ENCODE measurements at places on chromosomes 4 and X.

DNA sequence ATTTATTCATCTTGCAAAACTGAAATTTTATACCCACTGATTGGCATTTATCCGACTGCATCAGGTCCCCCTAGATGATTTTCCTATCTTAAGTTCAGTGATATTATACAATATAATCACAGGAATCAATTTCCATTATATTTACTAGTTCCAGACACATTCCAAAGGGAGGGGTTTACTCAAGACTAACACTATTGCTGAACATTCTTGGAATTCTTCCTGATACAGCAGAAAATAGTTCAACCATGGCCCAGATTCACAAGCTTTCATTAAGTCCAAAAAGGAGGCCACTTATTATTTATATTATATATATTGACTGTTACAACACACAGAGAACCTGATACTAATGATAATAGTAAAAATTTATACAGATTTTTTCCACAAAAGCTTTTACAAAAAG, 2353.6 kb downstream of the PCDH7 start:
- peak; percentile 70 for DNase-seq

- no peak for DNase-seq
These were observed 7.0 kb downstream of the AFF2 start for GRCh38 chrX:148507418-148507817.

GRCh38 chrX:23785580-23785979, 2.6 kb downstream of the SAT1 start:
- DNase-seq, result no peak

- DNase-seq, result no peak
These were observed 935.6 kb downstream of the PDHA2 start for GRCh38 chr4:96775501-96775900.

GRCh38 chr4:48195374-48195773, 61.3 kb upstream of the TXK start:
- DNase-seq, result no peak

DNA sequence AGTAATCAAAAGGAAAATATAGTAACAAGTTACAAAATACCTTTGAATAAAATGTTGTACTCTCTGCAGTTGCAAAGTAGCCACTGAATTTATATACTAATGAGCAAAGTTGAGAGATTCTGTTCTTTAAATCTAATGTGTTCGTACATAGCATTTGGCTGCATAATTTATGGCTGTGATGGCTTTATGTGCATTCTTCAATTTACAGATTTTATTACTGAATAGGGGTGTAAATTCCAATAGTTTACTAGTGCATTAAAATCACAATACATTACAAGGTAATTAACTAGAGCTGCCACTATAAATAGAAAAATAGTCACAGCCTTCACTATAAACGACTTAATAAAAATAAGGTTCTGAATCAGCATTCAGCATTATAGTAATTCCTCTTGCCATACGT, 620.0 kb downstream of the ADGRL3 start:
- DNase-seq, result no peak

- no peak for DNase-seq
These were observed 253.5 kb upstream of the GATB start for GRCh38 chr4:152014280-152014679.

DNA sequence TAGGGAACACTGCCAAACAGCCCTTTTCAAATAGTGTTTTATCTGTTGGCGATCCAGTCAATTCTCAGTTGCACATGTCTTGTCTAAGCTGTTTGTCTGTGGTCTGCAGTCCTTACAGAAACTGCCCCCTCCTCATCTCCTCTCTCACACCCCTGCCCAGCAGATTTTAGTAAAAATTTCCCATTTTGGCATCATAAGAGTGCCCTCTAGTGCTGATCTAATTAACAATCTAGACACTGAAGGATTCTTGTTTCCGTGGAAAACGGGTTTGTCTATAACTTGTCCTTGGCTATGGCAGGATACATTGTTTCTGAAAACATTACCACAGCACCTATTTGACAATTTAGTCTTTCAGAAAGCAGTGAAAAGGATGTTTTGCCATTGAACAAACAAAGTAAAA, 227.2 kb upstream of the MBNL3 start:
- DNase-seq, result peak; percentile 19

DNA sequence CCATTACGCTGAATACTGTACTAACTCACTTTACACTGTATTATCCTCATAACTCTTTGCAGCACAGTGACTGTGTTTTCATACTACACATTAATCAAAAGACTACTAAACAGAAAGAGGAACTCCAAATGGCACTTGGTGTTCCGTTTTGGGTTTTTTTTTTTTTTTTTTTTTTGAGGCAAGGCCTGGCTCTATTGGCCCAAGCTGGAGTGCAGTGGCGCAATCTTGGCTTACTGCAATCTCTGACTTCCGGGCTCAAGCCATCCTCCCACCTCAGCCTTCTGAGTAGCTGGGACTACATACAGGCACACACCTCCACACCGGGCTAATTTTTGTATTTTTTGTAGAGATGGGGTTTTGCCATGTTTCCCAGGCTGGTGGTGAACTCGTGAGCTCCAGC, 10.7 kb downstream of the KLHL8 start:
- no peak for DNase-seq

- no peak for DNase-seq
These were observed 127.5 kb upstream of the TLR3 start for GRCh38 chr4:185941461-185941860.

- peak; percentile 62 for DNase-seq
These were observed 14.4 kb downstream of the BCOR start for GRCh38 chrX:40083120-40083978.

GRCh38 chr4:152676052-152676854, 3.5 kb downstream of the TMEM154 start:
- no peak for DNase-seq

DNA sequence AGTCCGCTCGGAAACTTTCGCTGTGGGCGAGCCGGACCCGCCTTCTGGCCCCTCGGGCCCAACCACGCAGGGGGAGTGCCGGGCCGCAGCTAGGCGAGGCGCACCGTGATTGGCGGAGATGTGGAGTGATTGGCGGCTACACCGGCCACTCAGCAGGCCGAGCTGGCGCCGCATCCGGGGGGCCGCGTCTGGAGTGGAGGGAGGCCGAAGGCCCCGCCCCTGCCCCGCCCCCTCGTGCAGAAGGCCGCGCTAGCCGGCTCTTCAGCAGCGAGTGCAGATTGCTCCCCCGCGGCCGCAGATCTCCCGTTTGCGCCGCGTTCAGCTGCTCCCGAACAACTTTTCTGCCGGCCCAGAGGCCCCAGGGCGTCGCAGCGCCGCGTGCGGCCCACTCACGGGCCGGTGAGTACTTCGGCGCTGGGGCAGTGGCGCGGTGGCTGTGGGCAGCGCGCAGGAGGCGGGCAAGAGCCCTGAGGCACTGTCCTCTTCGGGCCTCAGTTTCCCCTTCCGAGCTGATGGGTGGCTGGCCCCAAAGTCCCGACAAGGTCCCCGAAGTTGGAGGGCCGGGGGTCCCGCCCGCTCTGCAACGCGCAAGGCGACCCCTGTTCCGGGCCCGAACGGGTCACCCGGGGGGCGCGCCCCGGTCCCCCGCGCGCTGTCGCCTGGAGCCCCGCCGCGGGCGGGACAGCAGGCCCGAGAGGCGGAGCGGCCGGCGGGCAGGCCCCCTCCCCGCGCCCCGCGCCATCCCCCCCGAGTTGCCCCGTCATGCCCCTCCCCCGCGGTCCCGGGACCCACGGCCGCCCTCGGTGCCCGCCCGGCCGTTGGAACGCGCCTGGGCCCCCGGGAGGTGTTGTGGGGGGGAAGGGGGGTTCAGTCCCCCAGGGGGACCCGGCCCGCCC, at the start of gene WFS1:
Gene WFS1, plus strand, starts transcription at position 235 of the 896 bp plus-strand sequence. CDS start 7,606 bp downstream, outside the sequence.
- DNase-seq, result peak; percentile 98

- DNase-seq, result no peak
These were observed 221.7 kb downstream of the APBB2 start for GRCh38 chr4:40992472-40993295.

DNA sequence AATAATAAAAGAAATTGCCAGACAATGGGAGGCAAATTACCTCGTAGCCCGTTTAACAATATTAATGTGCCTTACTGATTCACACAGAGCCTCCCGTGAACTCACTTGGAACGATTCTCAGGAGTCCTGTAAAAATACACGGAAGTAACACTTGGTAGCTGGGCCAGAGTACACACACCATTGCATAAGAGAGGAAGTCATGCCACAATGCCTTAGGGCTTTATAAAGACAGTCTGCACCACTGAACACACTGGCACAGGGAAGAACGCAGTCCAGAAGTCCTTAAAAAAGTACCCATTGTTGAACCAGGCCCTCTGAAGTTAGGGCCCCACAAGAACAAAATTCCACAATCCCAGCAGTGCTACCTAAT, 15.1 kb downstream of the SLC2A9 start:
- DNase-seq, result no peak

DNA sequence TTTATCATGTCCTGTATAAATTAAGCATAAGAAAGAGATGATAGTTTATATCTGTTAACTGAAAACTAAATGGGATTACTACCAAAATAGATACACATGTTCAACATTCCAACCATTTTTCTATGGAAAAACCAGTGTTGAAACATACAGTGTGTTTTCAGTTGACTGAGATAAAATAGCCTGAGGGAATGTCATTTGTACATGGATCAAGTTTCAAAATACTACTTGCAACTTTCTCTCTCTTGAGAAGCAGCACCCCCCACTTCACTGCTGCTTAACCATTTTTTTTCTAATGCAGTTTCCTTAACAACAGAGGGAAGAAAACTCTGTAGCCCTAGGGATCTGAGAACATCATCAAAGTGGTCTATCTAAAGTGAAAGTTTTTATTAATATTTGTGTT, 70.8 kb downstream of the NPNT start:
- peak; percentile 27 for DNase-seq

- DNase-seq, result no peak
These were observed 152.2 kb downstream of the TACR3 start for GRCh38 chr4:103567591-103567990.

DNA sequence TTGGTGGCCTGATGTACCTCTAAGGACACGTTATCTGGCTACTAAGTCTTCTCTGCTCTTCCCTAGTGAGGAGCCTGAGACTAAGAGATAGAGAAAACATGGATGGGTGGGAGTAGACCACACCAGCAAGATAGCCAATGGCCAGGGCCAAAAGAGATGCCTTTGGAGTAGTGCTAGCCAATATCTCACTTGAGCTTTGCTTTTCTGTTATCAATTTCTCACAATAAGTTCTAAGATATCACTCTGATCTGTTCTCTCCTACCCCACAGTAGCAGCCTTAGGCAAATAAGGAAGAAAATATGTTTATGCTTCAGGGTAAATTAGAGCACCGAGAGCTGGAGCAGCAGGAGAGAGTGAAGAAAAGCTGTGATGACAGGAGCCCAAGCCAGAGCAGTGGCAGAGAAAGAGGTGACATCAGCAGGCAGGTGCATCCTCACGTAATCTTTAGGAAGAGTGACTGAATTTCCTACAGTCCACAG, 343.9 kb upstream of the NOCT start:
- no peak for DNase-seq

All from GM23338 (cell line).